ENCODE measurements at places on chromosomes 6 and 20.

- no peak for DNase-seq
Measured at GRCh38 chr20:4567170-4567569, 154.5 kb upstream of the PRND start.

- DNase-seq: no peak
Measured at GRCh38 chr6:169627736-169628607, 73.9 kb downstream of the WDR27 start.

- no peak for DNase-seq
Measured at GRCh38 chr6:43886067-43886461, 116.1 kb downstream of the VEGFA start.

- DNase-seq: no peak
Measured at GRCh38 chr6:87396595-87397392, 11.0 kb upstream of the CFAP206 start.

DNA sequence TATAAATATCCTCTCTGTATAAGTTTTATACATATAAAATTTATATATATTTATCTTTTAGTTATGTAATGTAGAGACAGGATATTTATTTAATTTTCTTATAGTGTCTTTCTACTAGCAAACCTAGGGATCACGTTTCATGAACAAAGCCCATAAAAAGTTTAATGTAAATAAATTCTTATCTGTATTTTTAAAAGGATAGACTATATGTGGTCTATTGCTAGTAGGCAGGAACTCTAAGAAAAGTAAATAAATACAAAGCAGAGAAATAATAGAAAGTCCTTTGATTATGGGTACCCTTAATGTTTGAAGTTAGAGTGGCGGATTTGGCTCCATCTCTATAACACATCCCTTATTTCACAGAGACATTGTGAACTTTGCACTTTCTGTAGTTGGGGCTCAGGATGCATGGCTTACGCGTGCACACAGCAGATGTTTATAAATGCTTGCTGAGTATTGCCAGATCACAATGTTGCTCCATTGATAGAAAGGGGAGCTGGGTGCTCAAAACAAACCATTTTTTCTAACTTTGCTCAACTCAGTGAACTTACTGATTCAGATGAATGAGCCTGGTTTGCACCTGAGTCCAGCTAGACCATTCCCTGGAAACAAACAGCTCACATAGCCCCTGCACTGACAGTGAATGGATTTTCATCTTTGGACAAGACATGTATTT lies 179.1 kb downstream of the SYNE1 start:
- no peak for DNase-seq
